ENCODE measurements at places on chromosomes 12 and 14.

GRCh38 chr12:32312049-32312670 lies 87.2 kb upstream of the FGD4 start:
- DNase-seq, result peak; percentile 76

GRCh38 chr12:52643233-52644077 lies 8.6 kb downstream of the KRT2 start:
- no peak for DNase-seq

DNA sequence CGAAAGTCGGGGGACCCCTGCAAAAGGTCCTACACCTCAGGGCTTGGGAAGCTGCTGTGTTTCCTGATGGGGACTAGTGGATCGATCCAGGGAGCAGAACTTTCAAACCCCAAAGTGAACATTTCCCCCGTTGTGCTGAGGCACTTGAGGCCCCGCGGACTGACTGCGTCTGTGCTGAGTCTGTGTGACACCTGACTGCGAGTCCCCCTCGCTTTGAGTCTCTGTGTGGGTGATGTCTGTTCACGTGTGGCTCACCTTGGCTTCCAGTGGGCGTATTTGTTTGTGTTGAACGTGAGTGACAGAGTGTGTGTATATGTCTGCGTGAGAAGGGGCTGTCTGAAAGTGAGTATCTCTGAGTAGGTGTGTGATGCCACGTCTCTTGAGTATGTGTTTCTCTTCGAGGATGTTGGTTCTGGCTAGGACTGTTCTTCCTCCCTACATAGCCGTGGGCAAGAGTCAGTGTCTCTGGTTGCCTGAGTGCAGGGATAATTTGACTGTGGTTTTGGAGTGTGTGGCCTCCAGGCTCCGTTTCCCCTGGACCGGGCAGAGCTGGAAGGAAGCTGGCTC lies 1.3 kb downstream of the TEAD4 start:
- peak; percentile 56 for DNase-seq

DNA sequence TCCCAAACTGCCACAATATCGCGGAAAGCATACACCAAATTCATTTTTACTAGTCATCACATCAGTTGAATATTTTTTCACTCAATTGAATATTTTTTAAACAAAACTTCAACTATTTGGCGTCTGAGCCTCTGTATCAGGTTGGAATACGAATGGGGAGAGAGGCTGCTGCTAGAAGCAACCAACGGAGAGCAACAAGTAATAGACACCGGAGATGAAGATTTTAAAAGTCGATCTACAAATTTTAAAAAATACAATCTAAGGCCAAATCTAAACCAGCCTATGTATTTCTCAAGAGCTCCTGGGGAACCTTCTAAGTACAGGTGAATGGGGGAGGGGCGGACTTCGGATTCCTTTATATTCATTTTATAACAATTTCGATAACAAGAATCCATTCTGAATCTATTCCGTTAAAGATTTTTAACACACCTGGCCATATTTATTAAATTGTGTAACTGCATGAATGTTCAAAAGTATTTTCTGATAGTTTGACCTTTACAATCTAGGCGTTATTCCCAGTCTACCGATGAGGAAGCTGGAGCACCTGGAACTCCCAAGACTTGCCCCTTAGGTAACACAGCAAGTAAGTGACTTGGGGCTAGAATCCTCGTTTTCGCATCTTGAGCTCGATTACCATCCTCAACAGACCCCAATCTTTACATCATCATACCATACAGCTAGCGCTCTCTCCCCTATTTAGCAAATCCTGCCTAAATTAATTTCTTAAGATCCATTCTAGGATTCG lies 1.2 kb downstream of the GNPNAT1 start:
- peak; percentile 32 for DNase-seq

DNA sequence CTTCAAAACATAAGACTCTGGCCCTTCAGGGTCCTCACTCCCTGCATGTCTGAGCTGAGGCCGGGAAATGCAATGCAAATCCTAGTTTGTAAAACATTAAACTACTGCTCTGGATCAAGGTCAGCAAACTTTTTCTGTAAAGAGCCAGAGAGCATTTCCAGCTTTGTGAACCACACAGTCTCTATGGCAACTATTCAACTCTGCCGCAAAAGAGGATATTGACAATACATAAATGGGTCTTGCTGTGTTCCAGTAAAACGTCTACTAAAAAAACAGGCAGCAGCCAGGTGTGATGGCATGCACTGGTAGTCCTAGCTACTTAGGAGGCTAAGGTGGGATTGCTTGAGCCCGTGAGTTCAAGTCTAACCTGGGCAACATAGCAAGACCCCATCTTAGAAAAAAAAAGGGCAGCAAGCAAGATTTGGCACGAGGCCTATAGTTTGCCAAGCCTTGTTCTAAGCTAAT lies 22.3 kb downstream of the DDX24 start:
- no peak for DNase-seq

DNA sequence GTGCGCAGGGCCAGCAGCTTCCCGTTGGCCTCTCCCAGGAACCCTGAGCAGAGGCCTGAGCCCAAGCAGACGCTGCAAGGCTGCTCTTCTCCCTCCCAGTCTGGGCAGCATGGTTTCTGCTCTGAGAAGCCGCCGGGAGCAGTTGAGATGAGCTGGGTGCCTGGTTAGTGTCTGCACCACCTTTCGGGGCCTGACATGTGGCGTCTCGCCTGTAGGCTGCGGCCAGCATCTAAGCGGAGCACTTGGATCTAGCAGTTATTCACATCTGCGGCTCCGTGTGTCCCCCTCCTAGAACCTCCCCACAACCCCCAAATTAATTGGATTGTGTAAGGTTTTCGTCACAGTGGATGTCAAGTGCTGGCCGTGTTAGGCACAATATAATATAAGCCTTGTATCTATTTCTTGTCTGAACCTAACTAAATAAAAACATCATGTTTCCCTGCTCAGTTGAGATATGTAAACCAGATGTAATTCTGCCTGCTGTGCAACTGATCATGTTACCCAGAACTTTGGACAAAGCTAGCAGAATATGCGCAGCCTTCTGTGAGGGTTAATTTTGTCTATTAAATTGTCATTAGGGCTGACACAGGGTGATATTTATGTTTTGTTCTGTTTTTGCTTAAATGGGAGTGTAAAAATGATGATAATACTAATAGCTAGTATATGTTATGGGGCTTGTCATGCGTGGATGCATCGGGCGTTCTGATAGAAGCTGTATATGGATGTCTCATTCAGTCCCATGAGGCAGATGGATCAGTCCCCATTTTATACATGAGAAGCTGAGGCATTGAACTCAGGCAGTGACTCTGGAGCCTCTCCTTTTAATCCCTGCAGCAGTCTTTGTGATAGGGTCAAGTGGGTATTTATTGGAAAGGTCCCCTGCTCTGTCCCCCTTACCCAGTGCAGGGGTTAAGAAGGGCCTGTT lies 45.8 kb downstream of the ELK3 start:
- DNase-seq, result no peak

GRCh38 chr14:54489318-54489683 lies 521 bp upstream of the GMFB start:
- no peak for DNase-seq

GRCh38 chr14:79658769-79659168 lies 552.5 kb downstream of the DIO2 start:
- no peak for DNase-seq

DNA sequence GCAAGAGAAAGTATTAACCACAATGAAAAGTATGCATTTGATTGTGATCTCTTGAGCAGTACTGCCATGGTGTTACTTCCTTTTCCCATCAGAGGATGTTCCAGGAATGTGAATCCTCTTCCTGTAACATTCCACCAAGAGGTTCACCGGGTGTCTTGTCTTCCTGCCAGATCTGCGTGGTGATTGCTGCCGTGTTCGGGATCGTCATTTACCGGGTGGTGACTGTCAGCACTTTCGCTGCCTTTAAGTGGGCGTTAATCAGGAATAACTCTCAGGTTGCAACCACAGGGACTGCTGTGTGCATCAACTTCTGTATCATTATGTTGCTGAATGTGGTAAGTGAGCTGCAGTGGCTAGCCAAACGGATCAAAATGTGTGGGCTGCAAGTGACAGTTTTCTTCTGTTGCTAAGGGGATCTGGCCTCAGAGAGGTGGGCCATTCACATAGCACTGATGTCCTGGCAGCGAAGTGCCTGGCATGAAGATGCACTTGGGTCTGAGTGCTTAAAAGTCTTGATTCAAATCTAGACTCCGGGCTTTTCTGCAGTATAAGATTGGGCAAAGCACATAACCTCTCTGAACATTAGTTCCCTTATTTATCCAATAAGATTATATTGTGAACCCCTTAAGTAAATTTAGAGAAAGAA lies 123.4 kb downstream of the SLC5A8 start:
- DNase-seq, result peak; percentile 52

DNA sequence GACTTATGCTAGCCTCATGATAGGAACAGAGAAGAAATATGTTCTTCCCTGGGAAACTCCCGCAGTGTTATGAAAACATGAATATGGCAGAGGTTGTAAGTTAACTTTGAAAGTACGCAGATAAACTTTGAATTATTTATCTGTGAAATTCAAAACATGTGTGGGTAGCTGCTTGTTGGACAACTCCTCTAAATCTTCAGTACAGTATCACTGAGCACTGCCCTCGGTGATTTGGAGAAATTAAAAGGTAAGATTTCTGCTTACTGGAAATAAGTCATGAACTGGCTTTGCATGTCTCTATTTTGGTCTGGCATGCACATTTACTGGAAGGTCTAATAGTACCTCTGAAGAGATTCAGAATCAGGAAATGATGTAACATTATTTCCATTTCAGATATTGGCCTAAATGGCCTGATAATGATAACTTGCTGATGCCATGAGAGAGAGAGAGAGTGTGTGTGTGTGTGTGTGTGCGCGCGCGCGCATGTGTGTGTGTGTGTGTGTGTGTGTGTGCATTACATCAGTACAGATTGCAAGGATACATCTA lies 1441.9 kb upstream of the FLRT2 start:
- no peak for DNase-seq

DNA sequence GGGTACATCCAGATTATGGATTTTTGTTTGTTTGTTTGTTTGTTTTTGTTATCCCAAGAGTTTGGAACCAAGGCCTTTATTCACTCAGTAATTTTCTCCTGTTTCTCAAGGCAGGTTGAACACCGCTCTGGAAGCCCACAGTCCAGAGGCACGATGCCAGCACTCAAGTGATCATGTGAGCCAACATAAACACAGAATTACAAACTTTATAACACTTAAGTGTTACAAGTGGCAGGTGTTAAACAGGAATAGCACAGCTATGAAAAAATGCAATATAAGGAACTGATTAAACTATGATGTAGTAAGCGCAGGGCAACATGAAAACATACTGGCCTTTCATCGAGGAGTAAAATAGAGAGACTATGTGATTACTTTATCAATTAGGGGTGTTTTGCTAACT lies 1885.8 kb upstream of the SEL1L start:
- peak; percentile 37 for DNase-seq

DNA sequence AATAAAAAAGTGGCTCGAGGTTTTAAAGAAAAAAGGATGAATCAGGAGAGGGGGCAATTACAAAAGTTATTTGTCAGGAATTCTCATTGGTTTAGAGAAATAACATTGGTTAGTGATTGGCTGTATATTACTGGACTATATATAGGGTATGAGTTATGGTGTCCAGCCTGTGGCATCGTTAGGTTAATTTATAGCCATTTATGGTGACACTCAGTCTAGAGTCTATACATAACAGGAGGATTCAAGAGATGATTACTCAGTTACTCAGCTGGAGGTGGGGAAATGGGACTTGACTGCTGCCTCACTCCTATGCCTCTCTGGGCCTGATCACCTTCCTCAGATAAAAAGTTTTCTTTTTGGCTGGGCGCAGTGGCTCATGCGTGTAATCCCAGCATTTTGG lies 25.6 kb upstream of the NFYB start:
- DNase-seq, result no peak

DNA sequence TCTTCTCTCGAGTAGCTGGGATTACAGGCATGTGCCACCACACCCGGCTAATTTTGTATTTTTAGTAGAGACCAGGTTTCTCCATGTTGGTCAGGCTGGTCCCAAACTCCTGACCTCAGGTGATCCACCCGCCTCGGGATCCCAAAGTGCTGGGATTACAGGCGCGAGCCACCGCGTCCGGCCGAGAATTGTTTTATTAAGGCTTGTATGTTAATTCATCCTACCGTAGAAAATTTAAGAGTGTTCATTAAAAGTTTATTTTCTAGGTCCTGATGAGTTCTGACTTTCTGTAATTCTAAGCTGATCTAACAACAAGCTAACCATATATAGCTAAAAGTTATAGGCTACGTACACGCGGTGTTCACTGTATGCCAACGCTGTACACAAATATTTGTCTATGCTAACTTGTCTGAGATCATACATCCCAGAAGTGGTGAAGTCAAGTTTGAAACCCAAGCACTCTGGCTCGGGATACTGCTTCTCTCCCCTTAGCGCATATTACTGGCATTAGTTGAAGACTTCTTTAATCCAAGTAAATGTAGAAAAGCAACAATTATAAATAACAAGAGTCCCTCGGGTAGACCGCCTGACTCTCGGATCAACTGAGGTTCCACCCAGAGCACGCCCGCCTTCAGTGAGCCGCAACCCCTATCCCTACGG lies 570 bp upstream of the MRPS35 start:
- DNase-seq, result no peak

DNA sequence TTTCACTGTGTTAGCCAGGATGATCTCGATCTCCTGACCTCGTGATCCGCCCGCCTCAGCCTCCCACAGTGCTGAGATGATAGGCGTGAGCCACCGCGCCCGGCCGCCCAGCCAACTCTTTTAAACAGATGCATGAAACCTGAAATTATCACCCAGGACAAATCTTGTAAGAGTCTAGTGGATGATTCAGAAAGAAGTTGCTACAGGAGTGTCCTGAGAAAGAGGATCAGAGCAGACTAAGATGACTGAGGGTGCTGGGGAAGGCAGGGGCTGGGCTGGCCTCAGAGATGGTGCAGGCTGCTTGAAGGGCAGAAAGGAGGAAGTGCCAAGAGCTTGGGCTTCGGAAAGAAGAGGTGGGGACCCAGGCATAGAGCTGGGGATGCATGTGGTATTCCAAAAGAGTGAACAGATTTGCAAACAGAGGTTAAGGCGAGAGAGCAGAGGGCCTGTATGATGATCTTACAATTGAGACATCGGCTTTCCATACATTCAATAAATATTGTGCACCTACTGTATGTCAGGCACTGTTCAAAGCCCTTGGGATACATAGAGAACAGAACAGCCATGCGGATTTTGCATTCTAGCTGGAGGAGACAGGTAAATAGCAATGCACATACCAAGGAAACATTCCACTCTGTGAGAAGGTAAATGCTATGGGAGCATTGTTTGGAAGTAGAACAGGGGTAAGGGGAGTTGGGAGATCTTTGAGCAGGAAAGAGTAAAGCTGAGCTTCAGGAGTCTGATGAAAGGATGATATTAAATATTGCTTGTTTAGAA lies 7.4 kb upstream of the CD9 start:
- no peak for DNase-seq

GRCh38 chr12:129549656-129550055 lies 354.2 kb downstream of the TMEM132D start:
- no peak for DNase-seq

GRCh38 chr12:122866950-122867607 lies 28.8 kb downstream of the VPS37B start:
- DNase-seq, result no peak

- DNase-seq, result no peak
These were observed 7.3 kb upstream of the FGF23 start for GRCh38 chr12:4386801-4387200.
